ENCODE measurements at places on chromosomes 5 and 9. TPM values are rescaled to one million over a fixed set of nuclear protein-coding genes. Genes with fewer than 3 reads are reported as not detected.

DNA sequence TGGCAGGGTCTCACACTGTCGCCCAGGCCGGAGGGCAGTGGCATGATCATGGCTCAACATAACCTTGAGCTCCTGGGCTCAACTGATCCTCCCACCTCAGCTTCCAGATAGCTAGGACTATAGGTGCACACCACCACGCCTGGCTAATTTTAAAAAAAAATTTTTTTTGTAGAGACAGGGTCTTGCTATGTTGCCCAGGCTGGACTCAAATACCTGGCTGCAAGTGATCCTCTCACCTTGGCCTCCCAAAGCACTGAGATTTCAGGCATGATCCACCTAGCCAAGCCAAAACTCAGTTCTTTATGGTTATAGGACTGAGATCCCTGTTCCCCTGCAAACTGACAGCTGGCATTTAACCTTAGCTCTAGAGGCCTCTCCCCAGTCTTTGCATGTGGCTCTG lies 5.3 kb downstream of the LMBRD2 start:
- no peak for DNase-seq

DNA sequence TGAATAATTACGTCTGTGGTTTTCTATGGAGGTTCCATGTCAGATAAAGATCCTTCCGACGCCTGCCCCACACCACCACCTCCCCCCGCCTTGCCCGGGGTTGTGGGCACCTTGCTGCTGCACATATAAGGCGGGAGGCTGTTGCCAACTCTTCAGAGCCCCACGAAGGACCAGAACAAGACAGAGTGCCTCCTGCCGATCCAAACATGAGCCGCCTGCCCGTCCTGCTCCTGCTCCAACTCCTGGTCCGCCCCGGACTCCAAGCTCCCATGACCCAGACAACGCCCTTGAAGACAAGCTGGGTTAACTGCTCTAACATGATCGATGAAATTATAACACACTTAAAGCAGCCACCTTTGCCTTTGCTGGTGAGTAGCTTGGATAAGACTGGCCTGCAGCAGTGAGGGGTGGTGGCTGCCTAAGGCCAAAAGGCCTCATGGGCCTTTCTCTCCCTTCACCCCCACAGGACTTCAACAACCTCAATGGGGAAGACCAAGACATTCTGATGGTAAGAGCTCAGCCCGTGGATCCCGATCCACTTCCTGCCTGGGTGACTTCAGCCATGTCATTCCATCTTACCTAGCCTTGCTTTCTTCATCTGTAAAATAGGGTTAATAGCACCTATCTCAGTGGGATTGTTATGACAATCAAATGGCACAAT lies at the start of gene IL3:
IL3 (plus strand) TSS at position 155 of the 661 bp plus-strand sequence; CDS start at position 207, 52 bp downstream.
- DNase-seq: no peak

Gene CBY3
- 1.4 TPM for total RNA-seq

DNA sequence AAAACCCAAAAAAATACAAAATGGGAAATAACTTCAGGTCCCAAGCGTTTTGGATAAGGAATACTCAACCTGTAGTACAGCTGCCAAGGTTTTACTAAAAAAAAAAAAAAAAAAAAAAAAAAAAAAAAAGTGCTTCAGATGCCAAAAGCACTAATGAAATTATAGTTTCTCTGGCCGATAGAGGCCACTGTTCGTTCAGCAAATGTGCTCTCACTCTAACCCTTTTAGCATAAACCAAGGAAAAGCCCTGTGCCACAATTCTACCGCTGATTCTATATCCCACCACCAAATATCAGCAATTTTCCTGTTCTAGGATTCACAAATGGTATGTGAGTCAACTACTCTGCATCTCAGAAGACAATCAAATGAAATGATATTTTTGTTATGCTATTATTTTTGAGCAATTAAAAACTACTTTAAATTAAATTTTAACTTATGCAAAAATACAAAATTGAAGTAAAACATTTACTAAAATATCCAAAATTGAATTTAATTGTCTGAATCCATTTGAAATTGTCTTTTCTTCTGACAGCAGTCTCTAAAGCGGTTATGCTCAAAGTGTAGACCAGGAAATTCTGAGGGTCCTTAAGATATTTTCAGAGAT lies 79.8 kb downstream of the RICTOR start:
- no peak for DNase-seq

- DNase-seq: no peak
These were observed 154.3 kb downstream of the ROR2 start for GRCh38 chr9:91795598-91796241.

Gene NTNG2
- total RNA-seq: 0.52 TPM

GRCh38 chr5:56154732-56155484 lies 78.2 kb downstream of the ANKRD55 start:
- DNase-seq: no peak

DNA sequence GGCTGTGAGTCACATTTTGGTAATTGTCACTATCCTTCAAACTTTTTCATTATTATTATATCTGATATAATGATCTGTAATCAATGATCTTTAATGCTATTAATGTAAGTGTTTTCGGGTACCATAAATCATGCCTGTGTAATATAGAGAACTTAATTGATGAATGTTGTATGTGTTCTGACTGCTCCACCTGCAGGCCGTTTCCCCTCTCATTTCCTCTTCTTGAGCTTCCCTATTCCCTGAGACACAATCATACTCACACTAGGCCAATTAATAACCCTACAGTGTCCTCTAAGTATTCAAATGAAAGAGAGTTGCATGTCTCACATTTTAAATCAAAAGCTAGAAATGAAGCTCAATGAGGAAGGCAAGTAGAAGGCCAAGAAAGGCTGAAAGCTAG lies 420.9 kb upstream of the SGCD start:
- DNase-seq: no peak

Gene LCN15
- total RNA-seq: 0.61 TPM

GRCh38 chr9:93585695-93586094 lies 9.3 kb downstream of the PHF2 start:
- no peak for DNase-seq

GRCh38 chr9:18478501-18479361 lies 4.8 kb downstream of the ADAMTSL1 start:
- no peak for DNase-seq

Gene PCDHA9
- 0.36 TPM for total RNA-seq

DNA sequence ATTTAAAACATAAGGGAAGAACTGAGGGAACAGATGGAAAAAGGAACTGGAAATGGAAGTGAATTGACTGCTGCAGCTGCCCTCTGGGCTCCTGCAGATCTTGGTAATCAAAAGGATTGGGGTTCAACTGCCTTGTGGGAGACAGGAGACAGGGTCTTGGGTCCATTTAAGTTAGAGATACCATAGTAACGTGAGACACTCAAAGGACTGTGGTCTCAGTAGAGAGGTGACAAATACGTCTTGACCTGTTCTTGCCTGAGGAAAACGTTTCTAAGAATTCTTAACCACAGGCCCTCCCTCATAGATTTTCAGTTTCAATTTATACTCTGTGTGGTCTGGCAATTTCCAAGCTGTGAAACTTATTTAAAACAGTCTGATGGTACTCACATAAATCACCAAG lies 100.8 kb upstream of the DHFR start:
- DNase-seq: no peak

GRCh38 chr5:146039420-146039819 lies 66.0 kb downstream of the PLAC8L1 start:
- DNase-seq: no peak

Gene CATSPER3
- total RNA-seq: not detected

Gene CARD6
- 0.50 TPM for total RNA-seq

GRCh38 chr9:128246471-128246870 lies 29.3 kb downstream of the GOLGA2 start:
- DNase-seq: no peak

DNA sequence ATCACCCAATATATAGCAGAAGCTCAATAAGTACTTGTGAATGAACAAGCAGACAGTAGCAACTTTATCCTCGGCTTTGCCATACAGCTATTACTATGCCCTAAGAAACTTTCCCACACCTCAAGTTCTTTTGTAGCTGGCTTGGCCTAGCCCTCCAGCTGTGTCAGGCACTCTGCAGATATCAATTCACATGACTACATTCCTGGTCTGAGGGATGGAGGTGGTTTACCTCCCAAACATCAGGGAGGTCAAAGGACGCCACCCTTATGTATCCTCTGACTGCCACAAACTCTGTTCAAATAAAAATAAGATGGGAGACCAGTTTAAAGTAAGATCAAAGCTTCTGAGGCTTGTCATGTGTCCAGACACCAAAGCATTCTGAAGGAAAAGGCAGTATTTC lies 416.3 kb downstream of the PIK3R1 start:
- DNase-seq: no peak

DNA sequence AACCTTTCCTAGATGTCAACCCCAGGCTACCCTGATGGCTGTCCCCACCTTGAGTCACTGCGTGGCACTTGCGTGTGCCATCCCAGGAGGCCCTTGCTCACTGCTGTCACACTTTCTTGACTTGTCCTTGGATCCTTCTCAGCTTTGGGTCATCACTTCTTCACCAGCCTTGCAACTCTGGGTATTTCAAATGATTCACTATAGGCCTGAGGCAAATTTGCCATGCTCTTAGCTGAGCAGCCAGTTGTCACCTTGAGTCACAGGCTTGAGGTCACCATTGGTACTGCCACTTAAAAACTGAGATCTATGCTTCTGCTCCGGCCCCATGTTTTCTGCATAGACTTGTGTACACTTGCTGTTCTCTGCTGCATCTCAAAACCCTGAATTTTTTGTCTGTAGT lies 84.7 kb downstream of the BASP1 start:
- no peak for DNase-seq

- DNase-seq: no peak
These were observed 54.4 kb upstream of the RUFY1 start for GRCh38 chr5:179495906-179496455.

- DNase-seq: no peak
These were observed 4.8 kb upstream of the IER5L start for GRCh38 chr9:129182625-129183494.

Data from H1 (cell line).